ENCODE measurements at places on chromosomes 1 and 21.

GRCh38 chr1:20632386-20632785 is 872 bp upstream of the PINK1 start:
- no peak for DNase-seq

DNA sequence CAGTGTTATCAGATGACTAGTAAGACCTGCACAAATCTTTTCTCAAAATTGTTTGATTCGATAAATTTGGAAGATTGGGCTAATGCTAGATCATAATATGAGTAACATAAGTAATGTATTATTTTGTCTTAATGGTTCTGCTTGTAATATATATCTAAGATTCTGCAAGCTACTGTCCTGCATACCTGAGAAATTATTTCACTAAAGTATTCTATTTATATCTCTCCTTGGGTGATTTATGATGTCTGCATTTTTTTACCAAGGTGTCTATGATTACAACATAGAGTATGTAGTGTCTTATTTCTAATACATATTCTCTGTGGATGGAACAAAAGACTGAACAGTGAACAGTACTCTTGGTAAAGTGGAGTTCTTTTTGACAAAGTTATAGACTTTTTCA is 166.6 kb downstream of the CLEC20A start:
- DNase-seq = no peak

GRCh38 chr1:230271300-230272035 is 154.7 kb downstream of the PGBD5 start:
- no peak for DNase-seq

DNA sequence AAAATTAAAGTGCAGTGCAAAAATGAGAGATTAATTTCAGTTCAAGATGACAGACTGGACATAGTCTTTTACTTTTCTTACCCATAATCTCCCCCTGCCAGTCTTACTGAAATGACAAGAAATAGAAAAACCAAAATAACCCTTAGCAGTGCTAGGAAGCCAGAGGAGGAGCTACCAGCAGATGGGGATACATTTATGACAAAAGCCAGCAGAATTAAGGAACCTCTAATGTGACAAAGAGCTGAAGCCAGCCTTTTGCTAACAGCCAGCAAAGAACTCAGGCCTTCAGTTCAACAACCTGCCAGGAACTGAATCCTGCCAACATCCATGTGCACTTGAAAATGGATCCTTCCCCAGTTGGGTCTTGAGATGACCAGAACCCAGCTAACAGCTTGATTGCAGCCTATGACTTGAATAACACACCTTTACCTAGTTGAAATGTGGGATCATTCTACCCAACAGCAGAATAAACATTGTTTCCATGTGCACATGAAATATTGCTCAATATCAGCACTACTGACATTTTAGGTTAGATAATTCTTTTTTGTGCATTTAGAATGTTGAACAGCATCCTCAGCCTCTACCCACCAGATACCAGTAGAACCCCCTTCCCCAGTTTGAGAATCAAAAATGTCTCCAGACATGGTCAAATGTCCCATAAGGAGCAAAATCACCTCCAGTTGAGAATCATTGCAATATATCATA is 7.9 kb upstream of the TRAF5 start:
- no peak for DNase-seq

GRCh38 chr1:30415171-30415940 is 308.0 kb downstream of the MATN1 start:
- no peak for DNase-seq

DNA sequence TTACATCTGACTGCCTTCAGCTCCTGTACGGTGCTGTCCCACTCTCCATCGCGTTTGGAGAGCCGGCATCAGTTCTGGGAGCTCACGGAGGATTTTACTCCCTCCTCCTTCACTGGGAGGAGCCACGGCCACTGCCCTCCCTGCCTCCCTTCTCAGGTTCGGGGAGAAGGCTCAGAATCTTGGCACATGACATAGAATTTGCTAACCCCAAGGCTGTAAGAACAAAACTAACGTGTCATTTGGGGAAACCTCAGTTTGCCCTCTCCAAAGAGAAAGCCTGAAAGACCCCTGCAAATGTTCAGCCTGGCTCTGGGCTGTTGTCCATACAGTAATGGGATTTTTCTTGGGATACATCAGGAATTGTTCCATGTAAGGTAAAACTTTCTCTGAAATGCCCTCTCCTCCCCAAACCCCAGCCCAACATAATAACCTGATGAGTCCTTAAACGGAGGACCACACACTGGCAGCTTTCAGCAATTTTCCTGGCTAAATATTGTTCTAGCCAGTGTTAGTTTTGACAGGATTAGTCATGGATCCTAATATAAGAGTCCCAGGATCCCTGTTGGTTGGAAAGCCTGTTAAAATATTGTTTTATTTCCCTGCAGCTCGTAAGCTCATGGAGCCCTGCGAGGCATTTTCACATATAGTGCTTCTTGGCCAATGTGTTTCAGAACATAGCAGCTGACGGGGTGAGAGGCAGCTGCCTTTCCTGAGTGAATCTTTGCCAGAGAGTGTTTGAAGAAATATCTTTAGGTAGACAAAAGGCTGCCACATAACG is 98.8 kb downstream of the RHOU start:
- no peak for DNase-seq

- DNase-seq = no peak
These were observed 18.1 kb upstream of the TMEM9 start for GRCh38 chr1:201172326-201172725.

DNA sequence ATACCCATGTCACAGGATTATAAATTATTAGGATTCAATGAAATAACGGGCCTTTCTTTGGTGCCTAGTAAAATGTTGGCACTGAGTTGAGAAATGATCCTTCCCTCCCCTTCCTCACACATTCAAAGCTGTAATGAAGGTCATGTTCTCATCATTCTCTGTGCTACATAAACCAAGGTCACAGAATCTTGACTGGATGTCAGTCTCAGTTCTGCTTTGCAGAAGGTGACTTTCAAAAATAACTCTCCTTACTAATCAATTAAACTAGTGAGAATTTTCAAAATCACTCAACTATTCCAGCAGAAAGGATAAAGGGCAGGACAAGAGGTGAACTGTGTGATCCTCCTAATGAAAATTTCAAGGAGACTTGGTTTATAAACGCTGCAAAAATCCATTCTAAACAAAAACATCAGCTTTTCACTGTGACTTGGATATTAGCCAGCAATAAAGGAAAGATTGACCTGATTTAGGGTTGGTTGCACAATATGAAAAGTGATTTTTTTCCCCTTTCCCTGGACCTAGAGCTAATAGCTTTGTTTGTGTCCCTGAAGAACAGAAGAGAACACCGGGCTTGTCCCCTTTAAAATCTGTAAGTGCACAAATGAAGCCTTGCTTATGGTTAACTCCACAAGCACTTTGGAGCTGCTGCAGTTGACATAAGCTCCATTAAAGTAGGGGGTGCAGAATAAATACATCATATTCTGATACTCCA is 120.1 kb downstream of the SEC16B start:
- DNase-seq = no peak

- no peak for DNase-seq
These were observed 34.8 kb upstream of the LYST start for GRCh38 chr1:235901461-235901860.

DNA sequence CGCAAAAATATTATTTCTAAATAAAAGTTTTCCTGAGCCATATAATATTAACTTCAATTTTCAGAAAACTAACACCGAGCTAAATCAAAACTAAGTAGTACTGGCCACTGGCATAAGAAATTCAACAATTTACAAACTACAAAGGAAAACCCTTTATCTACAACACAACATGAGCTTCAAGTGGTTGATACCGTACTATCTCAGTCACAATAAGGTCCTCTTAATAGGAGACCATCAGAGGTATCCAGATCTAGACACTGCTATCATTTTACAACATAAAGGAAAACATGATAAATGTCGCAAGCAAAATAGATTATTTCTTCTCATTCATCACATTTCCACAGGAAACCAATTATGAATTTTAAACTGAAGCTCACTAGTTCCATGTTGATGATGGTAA is 39.5 kb downstream of the GATAD2B start:
- no peak for DNase-seq

DNA sequence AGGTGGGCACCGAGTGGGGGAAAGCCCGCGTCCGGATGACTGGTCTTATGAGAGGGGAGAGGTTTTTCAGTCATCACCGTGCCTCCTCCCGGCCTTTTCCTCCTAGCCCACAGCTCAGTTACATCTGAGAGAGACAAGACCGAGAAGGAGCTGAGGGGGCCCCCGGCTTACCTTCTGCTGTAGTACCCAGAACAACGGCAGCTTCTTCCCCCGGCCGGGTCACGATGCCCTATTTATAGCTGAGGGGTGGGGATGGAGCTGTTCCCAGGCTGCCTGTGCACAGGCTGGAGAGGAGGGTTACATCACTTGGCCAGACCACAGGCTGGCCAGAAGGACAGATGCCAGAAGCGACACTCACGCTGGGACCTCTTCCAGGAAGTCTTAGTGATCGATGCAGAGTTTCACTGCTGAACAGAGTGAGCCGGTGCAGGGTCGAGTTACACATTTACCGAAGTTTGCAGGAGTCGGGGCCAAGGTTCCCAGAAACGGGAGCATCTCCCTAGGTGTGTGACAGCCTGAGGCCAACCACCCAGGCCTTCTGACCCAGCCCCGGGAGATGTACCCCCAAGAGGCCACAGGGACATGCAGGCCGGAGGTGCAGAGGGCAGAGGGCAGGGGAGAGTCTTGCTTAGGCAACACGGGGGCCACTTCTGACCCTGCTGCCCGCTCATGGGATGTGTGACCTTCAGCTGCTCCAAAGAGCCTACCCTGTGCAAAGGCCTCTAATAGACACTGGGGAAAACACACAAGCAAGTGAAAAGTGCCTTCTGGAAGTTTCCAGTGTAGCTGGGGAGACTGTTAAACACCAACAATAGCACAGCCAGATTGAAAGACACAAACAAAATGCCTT is at the start of gene AGT:
AGT (minus strand) TSS at position 208 of the 850 bp plus-strand sequence. CDS start 3,299 bp downstream, outside the sequence.
- DNase-seq = no peak

DNA sequence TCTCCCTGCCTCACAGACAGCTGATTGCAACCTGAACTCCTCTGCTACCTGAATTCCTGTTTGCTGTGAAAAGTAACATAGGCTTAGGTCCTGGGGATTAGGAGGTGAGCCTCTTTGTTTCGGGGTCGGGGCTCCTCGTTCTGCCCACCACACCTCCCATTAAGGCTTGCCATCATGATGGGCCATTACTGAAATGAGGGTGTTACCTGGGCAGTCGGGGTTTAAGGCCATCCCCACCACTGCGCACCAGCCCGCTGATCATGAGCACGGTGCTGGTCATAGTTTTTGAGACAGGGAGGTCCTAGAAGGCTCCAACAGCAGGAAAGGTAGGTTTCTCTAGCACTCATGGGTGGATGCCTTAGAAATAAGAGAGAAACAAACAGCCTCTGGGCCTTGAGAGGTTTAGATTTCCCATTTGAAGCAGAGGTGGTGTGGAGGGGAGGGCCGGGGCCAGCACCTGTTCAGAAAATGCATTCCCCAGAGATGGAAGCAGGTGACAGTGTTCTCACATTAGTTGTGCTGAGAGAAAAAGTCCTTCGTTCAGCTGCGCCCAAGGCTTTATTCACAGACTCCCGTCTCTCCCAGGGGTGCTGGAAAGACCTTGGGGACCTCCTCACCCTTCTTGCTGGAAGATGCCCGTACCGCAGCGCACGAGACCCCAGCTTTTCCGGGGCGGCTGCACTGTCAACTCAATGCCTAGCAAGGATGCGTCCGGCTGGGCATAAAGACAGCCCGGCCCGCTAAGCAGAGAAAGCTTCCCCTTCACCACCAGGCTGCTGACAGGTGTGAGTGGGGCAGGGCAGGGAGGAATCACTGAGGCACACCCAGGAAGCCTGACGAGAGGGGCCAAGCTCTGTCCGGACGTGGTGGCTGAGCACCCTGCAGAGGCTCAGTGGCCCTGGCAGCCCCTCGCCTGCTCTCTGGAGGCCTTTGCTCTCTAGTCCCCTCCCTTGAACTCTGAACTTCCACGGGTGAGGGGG is 125.5 kb downstream of the PGBD5 start:
- no peak for DNase-seq

DNA sequence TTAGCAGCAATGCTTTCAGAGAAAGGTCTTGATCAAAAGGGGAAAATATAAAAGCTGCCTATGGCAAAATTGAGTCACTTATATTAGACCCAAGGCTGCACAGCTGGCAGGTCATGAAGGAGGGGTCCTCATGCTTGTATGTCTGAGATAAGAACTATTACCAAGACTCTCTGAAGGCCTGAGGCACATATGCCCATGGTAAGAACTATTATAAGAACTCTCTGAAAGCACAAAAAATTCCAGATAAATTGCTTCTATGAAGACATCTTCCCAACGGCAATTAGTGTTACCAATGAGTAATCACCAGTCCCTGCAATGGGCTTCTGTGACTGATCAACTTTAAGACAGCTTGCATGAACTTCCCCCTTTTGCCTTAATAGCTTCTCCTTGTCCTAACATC is 42.8 kb upstream of the LRIF1 start:
- no peak for DNase-seq

DNA sequence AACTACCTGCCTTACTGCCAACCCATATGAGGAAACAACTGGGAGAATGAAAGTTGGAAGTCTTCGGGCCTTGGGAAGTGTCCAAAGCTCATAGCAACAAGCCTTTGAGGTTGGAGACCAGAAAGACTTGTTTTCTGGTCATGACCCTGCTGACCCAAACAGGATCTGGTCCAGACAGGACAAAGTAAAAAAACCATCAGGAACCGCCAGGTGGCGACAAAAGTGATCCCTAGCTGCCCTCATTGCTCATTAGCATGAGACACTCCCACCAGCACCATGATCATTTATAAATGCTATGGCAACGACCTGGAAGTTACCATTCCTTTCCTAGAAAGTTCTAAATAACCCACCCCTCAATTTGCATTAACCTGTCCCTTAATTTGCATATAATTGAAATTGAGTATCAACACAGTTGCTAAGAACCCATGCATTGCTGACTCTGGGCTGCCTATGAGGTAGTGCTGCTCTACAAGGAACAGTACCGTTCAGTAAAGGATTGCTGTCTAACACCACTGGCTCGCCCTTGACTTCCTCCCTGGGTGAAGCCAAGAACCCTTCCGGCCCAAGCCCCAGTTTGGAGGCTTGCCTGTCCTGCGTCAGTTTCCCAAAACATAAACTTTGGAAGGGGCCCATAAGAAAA is 89.0 kb downstream of the URB2 start:
- DNase-seq = no peak

GRCh38 chr21:31997191-31997590 is 124.4 kb downstream of the HUNK start:
- DNase-seq = no peak

GRCh38 chr1:115112496-115113375 is 23.4 kb upstream of the TSPAN2 start:
- DNase-seq = peak; percentile 36

DNA sequence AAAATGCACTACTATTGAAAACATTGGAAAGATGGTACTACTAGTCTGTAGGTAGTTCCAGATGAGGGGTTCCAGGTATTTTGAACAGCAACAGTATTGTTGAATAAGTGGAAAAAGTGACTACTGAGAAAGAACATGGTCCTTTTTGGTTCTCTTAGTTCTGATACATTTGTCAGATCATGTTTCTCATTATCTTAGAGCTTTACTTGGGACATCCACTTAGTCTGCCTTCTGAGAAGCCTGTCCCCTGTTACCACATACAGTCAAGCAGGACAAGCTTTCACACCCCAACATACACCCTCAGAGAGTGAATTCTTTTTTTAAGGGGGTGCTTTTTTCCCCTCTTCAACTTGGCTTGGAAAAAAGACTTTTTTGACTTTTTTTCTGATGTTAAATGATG is 41.0 kb upstream of the MACF1 start:
- DNase-seq = no peak
